ENCODE measurements at places on chromosomes 7 and 10.

DNA sequence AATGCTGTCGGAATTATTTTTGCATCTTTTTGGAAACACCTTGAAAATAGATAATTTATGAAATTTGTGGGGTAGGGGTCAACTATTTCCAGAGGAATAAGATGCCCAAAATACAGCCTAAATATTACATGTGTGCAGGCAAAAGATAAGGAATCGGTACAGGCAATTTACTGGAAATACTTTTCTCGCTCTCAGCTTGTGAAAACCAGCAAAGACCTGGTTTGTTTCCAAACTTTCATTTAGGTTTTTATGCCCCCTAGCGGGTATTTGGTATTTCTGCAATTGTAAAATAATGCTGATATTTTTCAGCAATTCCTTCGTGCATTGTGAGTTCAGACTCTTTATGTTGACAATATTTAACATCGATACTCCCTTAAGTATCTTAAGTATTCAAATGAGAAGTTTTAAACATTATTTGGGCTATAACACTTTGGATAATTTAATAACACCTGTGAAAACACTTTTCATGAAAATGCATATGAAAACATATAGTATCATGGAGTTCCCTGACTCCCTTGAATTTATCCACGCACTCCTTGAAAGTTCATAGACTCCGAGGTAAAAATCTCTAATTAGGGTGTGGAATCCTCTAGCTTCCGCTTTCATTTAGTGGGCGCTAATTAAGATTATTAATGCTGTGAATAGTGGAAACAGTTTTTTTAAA, 132.4 kb downstream of the TSPAN12 start:
- peak; percentile 31 for DNase-seq

DNA sequence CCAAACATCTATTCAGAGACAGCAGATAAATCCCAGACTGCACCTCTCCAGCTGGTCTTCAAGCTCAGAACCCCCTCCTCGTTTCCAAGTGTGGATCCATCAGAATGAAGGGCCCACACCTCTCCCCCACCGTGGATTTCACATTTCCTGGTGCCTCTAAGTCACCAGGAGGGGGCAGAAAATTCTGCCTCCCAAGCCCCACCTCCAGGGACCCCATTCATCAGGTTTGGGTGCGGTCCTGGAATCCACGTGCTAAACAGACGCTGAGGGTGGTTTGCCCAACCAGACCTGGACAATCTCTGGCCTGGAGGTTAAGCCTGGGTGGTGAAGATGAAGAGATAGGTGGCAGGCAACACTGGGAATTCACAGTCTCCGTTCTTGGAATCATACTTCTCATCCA, 92.4 kb downstream of the WDR11 start:
- DNase-seq: no peak

DNA sequence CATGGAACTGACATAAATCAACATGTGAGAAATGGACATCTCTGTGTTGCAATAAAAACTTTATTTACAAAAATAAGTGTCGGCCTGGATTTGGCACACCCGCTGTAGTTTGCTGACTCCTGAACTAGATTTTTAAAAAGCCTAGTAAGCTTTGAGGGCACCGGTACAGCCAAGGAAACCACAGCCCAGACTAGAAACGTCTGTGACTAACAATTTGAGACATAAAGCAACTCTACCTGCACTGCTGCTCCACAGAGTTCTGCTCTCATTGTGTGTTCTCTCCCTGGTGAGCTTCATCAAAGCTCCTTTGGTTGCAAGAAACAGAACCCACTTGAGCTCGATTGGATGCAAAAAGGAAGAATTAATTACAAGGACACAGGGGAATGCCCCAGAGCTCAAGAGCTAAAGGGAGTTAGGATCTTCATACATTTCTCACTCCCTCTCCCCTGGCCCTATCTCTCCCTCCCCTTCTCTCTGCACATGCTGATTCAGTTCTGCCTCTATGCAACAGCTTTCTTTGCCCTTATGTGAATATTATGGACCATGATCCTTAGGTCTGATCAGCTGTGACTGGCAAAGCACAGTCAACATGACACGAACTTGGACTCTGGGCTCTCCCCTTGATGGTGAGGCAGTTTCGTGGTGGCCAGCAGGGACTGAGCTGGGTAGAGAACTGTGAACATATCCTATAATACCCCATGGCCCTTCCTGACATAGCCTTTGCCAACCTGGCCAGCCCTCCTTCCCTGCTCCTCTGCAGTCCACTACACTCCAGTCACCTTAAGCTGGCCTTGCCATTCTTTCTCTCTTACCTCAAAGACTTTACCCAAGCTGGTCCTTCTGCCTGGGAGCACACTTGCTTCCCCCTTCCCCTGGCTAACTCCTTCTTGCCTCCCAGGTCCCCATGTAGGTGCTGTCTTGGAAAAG, 77.5 kb upstream of the YAE1 start:
- no peak for DNase-seq

DNA sequence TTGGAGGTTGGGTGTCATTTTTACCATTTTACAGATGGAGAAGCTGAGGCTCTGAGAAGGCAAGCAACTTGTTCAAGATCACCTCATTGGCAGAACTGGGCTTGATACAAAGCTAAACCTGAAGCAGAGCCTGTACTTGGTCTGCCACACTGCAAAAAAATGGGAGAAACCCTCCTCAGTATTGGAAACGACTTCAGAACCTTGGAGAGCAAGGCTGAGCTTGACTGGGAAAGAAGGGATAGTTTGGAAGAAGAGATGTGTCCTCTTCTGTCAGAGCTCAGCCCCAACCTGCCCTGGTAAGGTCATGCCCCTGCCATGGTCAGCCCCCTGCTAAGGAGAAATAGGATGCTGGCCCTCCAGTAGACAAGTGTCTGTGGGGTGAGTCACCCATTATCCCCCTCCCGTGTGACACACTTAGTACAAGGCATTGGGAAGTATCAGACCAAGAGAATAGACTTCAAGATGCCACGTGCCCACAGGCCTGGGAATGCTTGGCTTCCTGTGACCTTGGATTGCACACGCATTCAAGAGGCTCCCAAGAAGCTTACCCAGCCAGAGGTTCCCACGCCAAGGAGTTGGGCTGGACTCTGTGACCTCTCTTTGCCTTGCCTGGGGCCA, 56.2 kb upstream of the SMNDC1 start:
- DNase-seq: no peak

DNA sequence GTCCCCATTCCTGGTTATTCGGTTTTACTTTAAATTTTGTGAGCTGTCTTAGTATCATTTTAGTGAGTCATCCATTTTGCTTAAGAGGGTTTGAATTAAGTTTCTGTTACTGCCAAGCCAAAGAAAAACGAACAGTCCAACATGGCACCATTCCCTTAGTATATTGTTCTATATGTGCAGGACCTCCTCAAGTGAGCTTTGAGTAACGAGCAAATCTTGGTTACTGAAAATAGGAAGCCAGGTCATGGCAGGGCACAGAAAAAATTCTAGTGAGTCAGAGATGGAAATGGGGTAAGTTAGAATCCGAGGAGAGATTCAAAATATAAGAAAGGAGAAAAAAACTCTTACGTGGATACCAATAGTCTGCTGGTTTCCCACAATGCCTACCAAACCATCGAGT, 292.9 kb downstream of the BAMBI start:
- DNase-seq: no peak

DNA sequence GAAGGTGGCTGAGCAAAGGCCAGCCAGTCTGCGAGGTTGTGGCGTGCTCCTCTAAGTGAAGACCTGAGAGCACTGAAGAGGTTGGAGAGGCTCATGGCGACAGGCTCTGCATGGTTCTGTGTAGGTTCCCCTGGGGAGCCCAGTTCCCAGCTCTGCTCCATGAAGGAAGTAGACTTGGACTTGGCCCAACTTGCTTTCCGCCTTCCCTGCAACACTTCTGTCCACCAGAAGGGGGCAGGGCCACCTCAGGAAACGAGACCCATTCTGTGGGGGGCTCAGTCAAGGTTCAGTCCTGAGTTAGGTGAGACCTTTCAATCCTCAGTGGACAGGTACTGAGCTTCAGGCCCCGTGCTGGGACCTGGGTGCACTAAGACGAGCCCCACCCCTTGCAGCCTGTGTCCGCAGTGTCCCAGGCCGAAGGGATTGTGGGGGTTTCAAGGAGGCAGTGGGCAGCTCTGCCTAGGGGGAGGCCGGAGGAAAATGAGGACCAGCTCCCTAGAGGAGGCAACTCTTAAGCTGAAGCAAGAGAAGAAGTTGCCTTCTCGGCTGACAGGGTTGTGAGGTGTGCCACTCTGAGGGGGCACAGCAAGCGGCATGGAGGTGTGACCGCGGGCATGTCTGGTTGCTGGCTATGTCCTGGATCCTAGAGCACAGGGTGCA, 15.0 kb upstream of the PCBD1 start:
- DNase-seq: no peak

DNA sequence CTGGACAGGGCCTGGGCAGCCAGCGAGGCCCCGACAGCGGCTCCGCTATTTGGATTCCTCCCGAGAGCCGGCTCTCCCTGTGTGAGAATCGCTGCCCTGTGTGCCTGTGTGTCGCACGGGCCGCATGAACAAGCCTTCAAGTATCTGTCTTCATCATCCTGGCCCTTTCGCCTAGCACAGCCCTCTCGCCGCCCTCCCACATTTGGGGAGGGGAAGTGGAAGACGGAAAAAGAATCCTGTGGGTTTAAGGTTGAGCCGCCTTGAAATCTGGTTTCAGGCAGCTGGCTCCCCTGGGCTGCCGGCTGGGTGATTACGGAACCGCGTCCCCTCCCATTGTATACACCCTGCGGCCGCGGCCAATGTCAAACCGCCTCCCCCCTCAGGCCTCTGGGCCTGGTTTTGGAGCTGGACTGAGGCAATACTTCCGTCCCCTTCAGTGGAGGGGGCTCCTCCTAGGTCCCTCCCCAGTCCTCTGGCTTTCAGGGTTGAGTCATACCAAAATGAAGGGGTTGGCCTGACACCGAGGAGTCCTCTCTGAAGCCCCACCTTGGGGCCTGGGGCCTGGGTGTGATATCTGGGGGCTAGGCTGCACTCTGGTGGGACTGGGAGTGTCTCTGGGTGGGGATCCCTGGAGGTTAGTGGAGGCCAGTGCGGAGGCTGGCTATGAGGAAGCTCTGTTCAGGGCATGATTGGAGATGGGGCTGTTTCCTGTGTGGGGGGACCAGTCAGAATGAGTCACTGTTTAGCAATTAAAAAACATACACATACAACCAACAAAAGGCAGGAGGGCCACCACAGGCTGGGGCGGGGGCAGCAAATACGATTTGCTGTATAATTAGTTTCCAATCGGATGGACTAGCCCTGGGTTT, 1.7 kb downstream of the TRIM8 start:
- DNase-seq: no peak

- no peak for DNase-seq
Observed at GRCh38 chr10:77030974-77031373, 606.6 kb downstream of the KCNMA1 start.

DNA sequence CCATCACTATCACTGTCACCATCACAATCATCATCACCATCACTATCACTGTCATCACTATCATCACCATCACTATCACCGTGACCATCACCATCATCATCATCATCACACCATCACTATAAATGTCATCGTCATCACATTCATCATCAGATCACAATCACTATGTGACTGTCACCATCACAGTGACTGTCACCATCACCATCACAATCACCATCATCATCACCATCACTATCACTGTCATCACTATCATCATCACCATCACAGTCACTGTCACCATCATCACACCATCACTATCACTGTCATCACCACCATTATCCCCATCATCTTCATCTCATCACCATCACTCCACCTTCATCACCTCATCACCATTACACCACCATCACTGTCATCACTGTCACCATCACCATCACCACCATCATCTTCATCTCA, 31.0 kb downstream of the PWWP2B start:
- no peak for DNase-seq

- DNase-seq: no peak
Observed at GRCh38 chr7:80312139-80312661, 177.6 kb downstream of the GNAI1 start.

- no peak for DNase-seq
Observed at GRCh38 chr10:116005301-116005700, 267.7 kb downstream of the GFRA1 start.

DNA sequence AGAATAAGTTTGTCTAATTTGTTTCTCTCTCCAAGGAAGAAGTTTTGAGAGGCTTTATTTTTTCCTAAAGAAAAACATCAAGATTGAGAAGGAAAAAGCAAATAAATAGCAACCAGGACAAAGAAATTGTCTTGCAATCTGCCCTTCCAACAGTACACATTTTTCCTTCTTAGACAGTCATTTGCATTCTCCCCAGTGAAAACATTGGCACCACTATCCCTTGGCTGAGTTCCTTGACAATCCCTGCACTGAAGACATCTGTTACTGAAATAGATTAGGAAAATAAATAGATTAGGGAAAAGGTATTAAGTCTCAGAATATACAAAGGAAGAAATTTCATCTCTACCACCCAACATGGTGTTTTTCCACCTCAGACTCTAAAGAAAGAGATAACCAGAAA, 12.2 kb upstream of the TMEM243 start:
- no peak for DNase-seq

- DNase-seq: no peak
Observed at GRCh38 chr10:49678827-49679479, 498 bp upstream of the C10orf53 start.

GRCh38 chr7:33536398-33537103, 368.8 kb upstream of the BMPER start:
- DNase-seq: no peak

DNA sequence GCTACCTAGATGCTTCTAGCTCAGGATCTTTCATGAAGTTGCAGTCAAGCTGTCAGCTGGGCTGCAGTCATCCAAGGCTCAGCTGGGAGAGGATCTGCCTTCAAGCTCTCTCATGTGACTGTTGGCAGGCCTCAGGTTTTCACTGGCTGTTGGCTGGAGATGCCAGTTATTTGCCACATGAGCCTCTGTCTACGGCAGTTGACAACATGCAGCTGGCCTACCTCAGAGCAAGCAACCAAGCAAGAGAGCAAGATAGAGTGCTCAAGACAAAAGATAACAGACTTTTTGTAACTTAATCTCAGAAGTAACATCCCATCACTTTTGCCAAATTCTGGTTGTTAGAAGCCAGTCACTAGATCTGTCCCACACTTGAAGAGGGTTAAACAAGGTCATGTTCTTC, 125.8 kb downstream of the TPST1 start:
- DNase-seq: no peak

DNA sequence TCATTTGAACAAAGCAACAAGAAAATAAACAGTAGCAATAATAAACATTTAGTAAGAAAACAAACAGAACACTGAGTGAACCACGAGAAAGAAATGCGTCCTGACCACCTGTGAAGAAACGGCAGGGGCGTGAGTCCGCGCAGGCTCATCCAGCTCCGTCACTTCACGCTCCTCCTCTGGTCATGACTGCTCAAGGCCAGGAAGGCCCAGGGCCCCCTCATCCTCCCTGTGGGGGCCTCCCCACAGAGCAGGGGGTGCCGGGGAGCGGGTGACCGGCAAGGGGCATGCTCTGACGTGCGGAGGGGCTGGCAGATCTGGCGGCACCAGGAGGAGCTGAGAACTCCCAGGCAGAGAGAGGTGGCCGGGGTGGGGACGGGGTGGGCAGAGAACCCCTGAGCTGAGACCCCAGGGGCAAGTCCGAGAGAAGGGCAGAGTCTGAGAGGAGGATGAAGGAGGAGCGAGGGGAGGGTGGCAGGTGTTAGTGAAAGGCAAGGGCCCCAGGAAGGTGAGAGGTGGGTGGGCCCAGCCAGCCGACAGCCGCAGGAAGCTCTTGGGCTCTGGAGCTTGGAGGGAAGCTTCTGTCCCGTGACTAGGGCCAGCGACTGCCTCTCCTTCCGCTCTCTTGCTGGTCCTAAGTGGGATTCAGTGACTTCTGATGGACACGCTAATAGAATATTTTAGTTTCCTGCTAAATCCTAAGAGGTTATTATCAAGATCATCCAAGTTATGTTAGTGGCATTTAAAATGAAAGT, 223.9 kb downstream of the TCERG1L start:
- no peak for DNase-seq

- DNase-seq: no peak
Observed at GRCh38 chr10:5582736-5583135, 58.0 kb downstream of the CALML3 start.

All from NCI-H1417 treated with DMSO at 0.1 percent for 48 hours (cell line).